ENCODE measurements at places on chromosomes 11 and 22. TPM values are rescaled to one million over a fixed set of nuclear protein-coding genes. Genes with fewer than 3 reads are reported as not detected.

RAB36 gene
- total RNA-seq = 0.49 TPM

TMEM191C gene
- total RNA-seq = 0.53 TPM

ILK gene
- 48.9 TPM for total RNA-seq

UBQLN3 gene
- not detected for total RNA-seq

TREH gene
- not detected for total RNA-seq

MS4A6A gene
- total RNA-seq = not detected

BDNF gene
- not detected for total RNA-seq

PRCP gene
- total RNA-seq = 11.8 TPM

TMEM126A gene
- total RNA-seq = 80.7 TPM

DEUP1 gene
- total RNA-seq = not detected

C11orf42 gene
- total RNA-seq = not detected

LMF2 gene
- total RNA-seq = 72.2 TPM

OPCML gene
- not detected for total RNA-seq

RAB3IL1 gene
- total RNA-seq = 1.4 TPM

PARVG gene
- 39.9 TPM for total RNA-seq

CELSR1 gene
- total RNA-seq = 0.22 TPM

DNA sequence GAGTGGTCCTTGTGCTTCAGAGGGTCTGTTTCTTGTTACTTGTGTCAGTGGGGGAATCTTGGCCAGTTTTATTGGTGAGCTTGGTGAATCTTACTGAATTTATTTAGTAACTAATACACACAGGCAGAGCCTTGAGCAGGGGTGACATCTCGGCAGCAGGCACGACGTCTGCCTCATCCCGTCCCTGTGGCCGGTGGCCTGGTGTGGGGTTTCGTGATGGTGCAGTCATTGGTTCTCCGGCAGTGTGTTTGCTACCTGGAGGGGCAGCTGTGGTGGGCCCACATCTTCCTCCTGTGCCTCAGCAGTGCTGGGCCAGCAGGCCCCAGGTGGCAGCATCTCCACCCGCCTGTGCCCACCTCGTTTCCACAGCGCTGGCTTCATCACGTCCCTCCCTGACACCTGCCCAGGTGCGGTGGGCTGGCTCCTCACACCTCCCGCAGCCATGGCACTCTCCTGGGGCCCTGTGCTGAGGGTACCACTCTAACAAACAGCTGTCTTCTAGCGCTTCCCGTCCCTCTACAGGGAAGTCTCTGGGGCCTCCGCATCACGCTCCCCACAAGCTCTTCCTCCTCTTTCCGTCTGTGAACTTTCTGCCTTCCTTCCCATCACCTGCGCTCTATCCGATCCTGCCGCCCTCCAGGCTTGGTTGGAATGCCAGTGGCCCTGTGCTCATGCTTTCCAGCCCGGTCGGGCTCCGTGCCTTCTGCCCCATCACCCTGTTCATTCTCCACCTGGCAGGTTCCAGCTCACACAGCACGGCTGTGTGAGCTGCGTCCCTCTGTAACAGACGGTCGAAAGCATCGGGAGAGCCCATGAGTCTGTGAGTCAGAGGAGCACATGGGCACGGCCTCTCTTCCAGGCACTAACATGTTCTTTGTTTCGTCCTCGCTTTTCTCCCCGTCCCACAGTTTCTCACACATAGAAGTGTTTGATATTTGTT, 203.4 kb downstream of the TBC1D22A start:
- no peak for DNase-seq

DNA sequence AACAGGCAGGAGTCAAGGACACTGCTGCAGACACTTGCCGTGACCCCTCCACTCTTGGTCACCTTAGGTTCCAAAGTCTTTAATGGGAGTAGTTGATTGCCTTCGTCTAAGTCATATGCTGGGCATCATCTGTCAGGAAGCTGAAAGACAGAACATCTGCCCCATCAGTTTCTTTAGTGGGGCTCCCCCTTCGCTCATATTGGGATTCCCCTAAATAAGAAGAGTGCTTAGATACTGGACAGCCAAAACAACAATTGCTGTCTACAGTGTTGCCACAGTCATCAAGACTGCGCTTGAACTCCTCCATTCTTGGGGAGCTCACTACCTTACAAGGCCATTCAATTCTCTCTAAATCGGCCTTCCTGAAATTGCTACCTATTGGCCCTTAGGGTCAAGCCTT, 58.5 kb downstream of the UBASH3B start:
- DNase-seq = no peak

DNA sequence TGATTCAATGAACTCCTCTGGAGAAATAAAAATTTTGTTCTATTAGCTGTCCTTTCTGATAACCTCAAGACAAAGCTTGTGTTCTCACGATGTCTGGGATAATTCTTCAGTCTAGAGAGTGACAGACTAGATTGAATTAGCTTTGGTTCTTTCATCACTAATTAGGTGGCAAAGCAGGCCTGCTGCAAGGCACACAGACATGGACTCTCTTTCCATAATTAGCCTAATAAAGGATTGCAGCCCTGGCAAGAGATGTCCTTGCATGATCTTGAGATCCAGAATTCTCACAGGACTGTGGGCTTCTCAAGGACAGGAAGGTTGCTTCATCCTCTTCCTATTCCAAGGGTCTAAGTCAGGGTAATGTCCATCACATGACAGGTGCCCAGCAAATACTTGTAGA, 245.6 kb upstream of the ZC3H12C start:
- no peak for DNase-seq

GRCh38 chr11:27908621-27909020, 199.3 kb downstream of the KIF18A start:
- DNase-seq = no peak

- no peak for DNase-seq
Measured at GRCh38 chr11:10476342-10476741, 21.3 kb downstream of the AMPD3 start.

DNA sequence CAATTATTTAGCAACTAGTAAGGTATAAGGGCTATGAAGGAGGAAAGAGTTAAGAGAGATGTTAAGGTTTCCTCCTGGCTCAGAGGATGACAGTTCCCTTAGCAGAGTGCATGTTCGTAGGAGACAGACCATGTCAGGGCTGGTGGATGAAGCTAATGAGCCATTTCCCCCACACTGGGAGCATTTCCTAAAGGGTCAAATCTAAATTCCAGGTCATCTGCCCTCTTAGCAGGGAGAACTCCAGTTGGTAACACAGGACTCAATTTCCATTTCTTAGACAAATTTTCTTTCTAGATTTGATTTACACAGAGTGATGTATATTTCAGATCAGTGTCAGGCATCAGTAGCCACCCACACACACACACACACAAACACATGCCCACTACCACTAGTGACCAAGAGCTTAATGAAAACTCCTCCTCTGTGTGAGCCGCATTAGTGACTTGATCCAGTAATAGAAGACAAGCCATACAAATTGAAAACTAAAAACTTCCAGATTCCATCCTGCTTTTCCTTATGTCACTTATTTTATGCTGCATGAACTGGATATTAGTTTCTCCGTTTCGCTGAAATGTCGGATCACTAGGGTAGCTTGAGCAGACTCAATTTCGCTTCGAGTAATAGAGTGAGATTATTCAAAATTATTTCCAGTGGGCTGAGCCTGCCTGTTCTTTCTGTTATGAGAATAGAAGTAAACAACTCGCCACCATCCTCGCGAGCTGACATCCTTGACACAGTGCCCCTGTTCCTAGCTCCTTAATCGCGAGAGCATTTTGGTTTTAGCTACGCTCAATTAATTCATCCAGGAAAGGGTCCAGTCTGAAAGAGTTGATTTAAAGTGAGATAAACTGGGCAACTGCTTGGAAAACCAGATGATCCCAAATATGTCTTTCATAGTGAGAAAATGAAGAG, 582.6 kb downstream of the SOX6 start:
- DNase-seq = no peak

DNA sequence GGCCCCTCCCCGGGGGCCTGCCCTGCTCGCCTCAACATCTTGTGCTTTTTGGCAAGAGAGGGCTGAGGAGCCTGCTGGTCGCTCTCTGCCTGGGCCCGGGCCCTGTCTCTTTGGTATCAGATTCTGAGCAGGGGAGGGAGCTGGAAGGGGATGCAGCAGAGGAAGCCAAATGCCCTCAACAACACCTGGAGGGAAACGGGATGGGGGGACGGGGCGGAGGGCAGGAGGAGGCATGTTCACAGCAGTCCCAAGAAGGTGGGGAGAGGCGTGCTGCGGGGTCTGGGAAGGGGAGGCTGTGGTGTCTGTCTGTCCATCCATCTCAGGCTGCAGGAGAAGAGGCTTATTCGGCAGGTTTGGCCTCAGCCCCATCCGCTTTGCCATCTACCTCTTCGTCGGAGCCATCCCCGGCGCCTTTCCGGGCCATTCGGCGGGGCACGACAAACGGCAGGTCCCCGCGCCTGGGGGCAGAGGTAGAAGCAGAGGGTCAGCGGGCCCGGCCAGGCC, 29.4 kb downstream of the APOL1 start:
- DNase-seq = no peak

GRCh38 chr11:27861706-27862430, 161.6 kb upstream of the BDNF start:
- DNase-seq = no peak

- no peak for DNase-seq
Measured at GRCh38 chr22:46812788-46813187, 50.3 kb downstream of the TBC1D22A start.

- no peak for DNase-seq
Measured at GRCh38 chr11:5196067-5196466, 4.4 kb downstream of the OR51V1 start.

DNA sequence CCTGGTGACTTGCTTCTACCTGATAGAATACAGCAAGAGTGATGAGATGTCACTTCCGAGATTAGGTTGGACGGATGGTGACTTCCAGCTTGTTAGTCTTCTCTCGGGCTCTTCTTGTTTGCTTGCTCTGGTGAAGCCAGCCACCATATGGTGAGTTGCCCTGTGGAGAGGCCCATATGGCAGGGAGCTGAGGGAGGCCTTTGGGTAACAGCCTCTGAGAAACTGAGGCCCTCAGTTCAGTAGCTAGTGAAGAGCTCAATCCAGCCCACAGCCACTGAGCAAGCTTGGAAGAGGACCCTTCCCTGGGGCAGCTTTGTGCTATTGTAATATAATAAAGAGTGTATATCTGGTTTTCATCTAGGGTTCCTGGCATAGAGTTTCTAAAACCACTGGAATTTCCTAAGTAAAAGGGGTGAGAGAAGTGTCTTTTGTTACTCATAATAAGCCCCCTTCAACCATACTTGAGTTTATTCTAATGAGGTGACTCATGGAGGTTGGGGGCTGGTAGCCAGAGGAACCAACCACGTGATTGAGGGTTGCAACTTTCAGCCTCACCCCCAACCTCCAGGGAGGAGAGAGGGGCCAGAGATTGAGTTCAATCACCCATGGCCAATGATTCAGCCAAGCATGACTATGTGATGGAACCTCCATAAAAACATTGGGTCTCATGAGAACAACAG, 8.0 kb upstream of the TPCN2 start:
- no peak for DNase-seq

GRCh38 chr22:45994491-45995404, 17.8 kb upstream of the WNT7B start:
- peak; percentile 82 for DNase-seq

DNA sequence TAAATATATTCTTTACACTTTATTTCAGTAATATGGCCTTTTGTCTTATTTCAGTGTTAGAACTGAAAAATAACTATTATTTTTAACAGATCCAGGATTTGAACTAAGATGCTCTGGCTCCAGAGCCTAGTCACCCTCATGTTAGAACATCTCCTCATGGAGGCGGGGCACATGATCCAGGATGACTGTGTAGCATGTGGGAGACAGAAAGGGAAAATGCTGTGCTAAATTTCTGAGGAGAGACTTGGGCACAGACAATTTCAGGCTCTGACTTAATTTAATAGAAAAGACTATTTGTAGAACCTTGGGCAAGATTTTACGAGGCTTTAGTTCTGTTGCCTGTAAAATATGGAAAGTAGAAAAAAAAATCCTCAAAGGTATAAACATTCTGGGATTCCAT, 24.1 kb downstream of the CTSC start:
- DNase-seq = no peak

GRCh38 chr11:26726960-26727359, 5.1 kb upstream of the SLC5A12 start:
- no peak for DNase-seq

DNA sequence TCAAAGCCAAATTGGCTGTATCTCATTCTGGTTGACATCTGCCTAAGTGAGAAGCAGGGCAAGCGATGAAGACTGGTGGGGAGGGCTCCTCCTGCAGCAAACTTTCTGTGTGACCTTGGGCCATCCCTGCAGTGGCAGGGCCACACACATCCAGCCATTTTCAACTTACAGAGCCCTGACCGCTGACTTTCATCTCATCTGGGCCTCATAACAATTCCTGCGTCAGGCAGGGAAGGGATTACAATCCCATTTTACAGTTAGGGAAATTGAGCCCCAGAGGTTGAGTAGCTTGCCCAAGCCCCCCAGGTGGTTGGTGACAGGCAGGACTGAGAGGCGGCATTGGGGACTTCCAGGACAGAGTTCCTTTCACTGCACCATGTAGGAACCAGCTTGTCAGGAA, 21.9 kb downstream of the TPBGL start:
- DNase-seq = no peak

DNA sequence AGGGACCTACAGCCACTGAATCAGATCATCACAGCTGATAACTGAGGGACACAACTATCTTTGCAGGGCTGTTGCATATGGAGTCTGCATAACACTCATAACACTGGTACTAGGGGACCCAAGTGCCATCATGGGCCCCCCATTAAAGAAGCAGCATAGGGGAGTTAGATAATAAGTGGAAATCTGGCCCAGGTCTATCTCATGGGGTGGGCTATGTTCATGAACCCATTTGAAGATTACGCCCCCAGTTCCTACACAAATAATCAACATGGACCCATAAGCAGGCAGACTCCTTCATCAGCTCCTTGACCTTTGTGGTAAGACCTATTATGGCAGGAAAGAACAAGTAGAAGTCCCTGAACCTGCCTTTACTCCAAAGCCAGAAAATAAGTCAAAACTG, 48.8 kb downstream of the ASCL2 start:
- no peak for DNase-seq

DNA sequence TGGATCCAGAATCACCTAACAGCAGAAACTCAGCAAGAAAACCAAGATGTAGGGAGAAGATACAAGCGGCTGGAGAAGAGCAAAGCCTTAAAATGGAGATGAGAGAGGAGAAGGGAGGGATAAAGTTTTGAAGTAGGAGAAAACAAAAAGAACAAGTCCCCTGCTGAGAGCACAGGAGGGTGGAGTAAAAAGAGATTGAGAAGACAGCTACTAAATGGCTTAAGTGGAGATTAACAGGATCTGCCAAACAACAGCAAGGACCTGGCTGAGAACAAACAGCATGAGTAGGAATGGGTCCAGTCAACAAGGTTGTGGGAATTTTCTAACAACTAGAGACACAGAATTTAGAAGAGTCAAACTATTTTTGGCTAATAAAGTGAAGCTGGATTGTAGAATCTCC, 18.1 kb downstream of the BTG4 start:
- no peak for DNase-seq

- DNase-seq = no peak
Measured at GRCh38 chr11:62974848-62975522, 9.8 kb downstream of the SLC22A6 start.

DNA sequence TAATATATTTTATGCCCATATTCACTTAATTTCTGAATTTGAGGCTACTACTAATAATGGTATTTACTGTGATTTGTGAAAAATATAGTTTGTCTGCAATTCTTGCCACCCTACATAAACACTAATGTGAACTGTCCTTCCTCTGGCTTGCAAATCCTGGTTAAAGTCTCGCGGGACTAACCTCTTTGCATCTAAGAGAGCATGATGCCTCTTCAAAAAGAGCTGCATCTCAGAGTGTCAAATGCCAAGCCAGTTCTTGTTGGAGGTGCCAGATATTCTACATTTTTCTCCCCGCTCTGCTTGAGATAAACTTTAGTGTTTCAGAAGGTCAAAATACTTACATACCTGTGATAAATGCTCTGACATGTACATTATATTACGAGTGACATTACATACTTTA, 2.1 kb downstream of the ARHGAP42 start:
- DNase-seq = no peak
